ENCODE measurements at places on chromosomes 4 and X.

GRCh38 chr4:55926610-55927009 is 22.1 kb upstream of the CEP135 start:
- H3K4me1 ChIP-seq, result no peaks in the 10 kb centered on the region
- no peak for DNase-seq
- no peaks in the 10 kb centered on the region for H3K36me3 ChIP-seq
- H3K4me3 ChIP-seq, result no peak overlapping the region

DNA sequence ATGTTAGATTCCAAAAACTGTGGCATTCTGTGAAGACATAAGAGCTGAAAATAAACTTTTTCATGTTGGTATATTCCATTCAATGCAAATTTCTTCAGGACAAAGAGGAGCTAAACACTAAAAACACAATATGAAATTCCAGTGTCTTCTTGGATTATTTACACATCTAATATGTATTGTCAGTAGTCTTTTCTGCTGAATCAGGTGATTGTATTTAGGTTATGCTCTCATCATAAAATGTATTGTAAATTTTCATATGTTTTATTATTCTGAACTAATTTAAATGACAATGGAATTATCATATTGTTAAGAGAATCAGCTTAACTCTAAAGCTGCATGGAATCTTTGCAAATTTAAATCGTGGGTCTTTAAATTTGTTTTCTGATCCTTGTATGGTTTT is 526.7 kb downstream of the PDHA2 start:
- DNase-seq, result no peak
- H3K4me3 ChIP-seq, result no peak overlapping the region
- H3K36me3 ChIP-seq, result no peaks in the 10 kb centered on the region
- H3K27me3 ChIP-seq, result no peaks in the 10 kb centered on the region

DNA sequence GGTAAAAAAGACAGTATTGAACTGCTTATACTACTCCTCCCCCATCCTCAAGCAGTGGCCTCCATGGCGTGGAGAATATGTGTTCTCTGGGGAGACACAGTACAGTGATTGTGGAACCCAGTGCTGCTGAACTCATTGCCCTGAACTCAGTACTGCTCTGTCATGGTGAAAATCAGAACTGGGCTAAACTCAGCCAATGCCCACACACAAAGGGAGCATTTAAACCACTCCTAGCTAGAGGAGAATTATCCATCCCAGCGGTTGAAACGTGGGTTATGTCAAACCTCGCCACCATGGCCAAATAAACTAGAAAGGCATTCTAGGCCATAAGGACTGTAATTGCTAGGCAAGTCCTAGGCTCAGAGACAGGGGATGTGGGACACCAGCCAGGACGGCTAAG is 131.8 kb downstream of the SPOCK3 start:
- H3K4me3 ChIP-seq, result no peak overlapping the region
- no peak for DNase-seq
- no peak overlapping the region for H3K27ac ChIP-seq

DNA sequence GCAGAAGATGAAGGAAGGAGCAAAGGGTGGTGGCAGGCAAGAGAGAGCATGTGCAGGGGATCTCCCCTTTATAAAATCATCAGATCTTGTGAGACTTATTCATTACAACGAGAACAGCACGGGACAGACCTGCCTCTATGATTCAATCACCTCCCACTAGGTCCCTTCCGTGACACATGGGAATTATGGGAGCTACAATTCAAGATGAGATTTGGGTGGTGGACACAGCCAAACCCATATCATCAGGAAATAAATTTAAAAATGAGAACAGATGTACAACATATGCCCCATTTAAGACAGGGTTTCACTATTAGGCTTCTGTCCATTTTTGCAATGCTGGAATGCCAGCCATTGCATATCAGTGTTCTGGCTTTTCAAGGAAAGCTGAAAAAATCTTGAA is 346.7 kb upstream of the SLIT2 start:
- no peaks in the 10 kb centered on the region for H3K4me1 ChIP-seq
- H3K27me3 ChIP-seq, result no peaks in the 10 kb centered on the region
- no peaks in the 10 kb centered on the region for H3K36me3 ChIP-seq
- H3K4me3 ChIP-seq, result no peak overlapping the region
- no peak overlapping the region for H3K27ac ChIP-seq

DNA sequence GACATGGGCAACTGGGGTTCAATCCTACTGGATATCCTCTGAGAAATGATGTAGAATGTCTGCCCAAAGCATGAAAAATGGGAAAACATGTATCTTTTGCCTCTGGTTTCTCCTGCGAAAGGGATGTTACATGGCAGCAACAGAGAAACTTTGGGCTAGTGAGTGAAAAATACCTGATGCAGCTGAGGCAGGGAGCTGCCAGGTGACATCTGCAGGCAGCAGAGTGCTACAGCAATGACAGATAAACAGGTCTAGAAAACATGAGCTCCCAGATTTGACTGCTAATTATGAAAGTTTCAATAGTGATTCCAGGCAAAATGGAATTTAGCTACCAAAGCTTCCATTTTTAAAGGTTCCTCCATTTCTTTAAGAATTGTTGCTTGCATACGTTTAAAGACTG is 4.8 kb upstream of the CXCL1 start:
- no peak overlapping the region for H3K27ac ChIP-seq
- H3K36me3 ChIP-seq, result no peaks in the 10 kb centered on the region
- H3K4me1 ChIP-seq, result no peaks in the 10 kb centered on the region
- DNase-seq, result no peak

- no peak overlapping the region for H3K4me3 ChIP-seq
- H3K36me3 ChIP-seq, result peaks cover under 1% of the 10 kb centered on the region
These were observed 56.6 kb downstream of the BRCC3 start for GRCh38 chrX:155127940-155128339.

DNA sequence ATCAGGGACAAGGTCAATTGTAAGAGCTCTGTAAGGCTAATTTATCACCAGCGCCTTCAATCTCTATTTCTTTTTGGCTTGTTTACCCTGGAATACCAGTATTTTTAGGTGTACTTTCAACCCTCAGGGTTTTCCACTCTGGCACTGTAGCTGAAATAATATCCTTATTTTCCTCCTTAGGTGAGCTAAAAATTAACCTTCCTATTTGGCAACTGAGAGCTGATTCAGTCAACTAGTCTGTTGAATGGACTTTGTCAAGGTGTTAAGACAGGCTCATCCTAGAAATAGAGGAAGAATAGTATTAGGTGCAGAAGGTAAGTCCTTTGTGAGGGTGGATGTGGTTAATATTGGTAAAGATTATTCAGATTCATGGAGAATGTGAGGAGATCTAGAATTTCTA is 101.3 kb upstream of the BANK1 start:
- DNase-seq, result no peak
- no peak overlapping the region for H3K27ac ChIP-seq
- H3K4me3 ChIP-seq, result no peak overlapping the region
- no peaks in the 10 kb centered on the region for H3K4me1 ChIP-seq

DNA sequence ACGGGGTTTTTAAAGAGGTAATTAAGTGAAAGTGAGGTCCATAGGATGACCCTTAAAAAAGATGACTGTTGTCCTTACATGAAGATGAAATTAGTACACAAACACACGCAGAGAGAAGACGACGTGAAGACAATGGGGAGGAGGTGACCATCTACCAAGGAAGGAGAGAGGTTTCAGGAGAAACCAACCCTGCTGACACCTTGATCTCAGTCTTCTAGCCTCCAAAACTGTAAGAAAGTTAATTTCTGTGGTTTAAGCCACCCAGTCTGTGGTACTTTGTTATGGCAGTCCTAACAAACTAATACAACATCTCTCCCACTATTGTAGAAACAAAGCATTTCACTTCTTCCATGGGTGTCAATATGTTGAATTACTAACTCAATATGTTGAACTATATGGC is 139.6 kb upstream of the ATOH1 start:
- no peak overlapping the region for H3K4me3 ChIP-seq
- no peaks in the 10 kb centered on the region for H3K27me3 ChIP-seq
- no peak for DNase-seq
- H3K36me3 ChIP-seq, result no peaks in the 10 kb centered on the region

- H3K36me3 ChIP-seq, result no peaks in the 10 kb centered on the region
- peaks cover under 1% of the 10 kb centered on the region for H3K27me3 ChIP-seq
- no peak for DNase-seq
- no peak overlapping the region for H3K4me3 ChIP-seq
- H3K4me1 ChIP-seq, result no peaks in the 10 kb centered on the region
- no peak overlapping the region for H3K27ac ChIP-seq
These were observed 53.1 kb downstream of the FANCB start for GRCh38 chrX:14819769-14820168.

DNA sequence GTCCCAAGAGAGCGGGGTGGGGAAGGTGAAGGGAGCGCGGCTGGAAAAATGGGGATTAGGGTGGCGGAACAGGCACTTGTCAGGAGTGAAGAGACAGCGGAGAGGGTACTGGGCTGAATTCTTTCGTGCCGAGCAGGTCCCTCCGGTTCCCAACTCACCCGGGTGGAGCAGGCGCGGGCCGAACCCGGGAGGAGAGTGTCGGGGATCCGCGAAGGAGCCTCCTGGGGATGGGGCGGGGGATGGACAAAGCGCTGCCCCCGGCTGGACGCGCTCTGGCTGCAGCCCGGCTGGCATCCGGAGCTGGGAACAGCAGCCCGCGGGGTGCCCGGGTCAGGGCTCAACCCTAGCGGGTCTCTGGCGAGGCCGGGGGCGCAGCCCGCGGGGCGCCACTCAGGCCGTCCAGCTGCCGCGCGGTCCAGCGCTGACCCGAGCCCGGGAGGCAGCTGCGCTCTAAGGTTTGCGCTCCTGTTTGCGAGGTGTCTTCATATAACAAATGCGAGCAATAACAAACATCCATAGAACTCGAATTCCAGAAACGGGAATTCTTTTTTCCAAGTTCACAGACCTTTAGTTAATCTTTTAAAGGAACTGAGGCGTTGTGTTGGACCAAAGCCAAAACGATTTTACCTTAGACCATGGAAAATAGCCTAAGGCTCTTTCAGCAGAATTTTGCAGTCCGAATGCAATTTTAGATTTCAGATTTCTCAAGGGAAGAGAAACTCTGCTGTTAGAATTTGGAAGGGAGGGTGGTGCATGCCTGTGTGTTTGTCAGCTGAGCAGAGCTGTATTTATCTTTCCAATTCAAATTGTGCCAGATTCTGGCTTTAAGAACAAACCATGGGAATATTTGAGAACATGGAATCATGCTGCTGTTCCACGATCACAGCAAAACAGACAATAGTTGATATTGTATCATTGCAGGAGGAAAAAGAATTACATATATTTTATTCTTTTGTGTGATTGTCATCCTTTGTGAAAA is 744 bp downstream of the NPY5R start:
- peaks cover 25% of the 10 kb centered on the region for H3K27me3 ChIP-seq
- no peaks in the 10 kb centered on the region for H3K4me1 ChIP-seq
- no peak for DNase-seq
- no peaks in the 10 kb centered on the region for H3K36me3 ChIP-seq

- no peaks in the 10 kb centered on the region for H3K27me3 ChIP-seq
- no peak for DNase-seq
- H3K4me3 ChIP-seq, result no peak overlapping the region
- H3K4me1 ChIP-seq, result no peaks in the 10 kb centered on the region
These were observed 84.5 kb downstream of the CT47B1 start for GRCh38 chrX:120791013-120791643.

- peaks cover 4% of the 10 kb centered on the region for H3K36me3 ChIP-seq
- H3K4me1 ChIP-seq, result peaks cover 12% of the 10 kb centered on the region
- H3K27ac ChIP-seq, result no peak overlapping the region
- H3K4me3 ChIP-seq, result no peak overlapping the region
- no peak for DNase-seq
These were observed 77.9 kb downstream of the TBL1X start for GRCh38 chrX:9542761-9543111.

DNA sequence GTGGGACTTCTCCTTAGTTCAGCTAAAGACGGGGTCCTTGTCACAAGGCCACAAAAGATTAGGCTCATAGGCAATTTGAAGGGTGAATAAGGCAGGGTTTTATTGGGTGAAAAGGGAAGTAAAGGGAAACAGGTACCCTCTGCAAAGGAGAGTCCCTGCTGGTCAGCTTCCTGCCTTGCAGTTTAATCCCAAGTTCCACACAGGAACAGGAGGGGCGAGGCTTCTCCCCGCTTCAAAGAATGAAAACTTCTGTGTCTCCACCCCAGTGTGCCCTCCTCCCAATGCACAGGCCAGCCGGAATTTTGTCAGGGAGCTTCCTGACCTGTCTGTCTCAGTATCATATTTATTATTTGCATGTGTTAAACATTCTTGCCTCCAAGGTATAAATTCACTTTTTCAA is 37.1 kb downstream of the ITM2A start:
- no peak overlapping the region for H3K27ac ChIP-seq
- H3K4me3 ChIP-seq, result no peak overlapping the region
- no peaks in the 10 kb centered on the region for H3K27me3 ChIP-seq
- no peak for DNase-seq
- H3K36me3 ChIP-seq, result no peaks in the 10 kb centered on the region
- peaks cover 11% of the 10 kb centered on the region for H3K4me1 ChIP-seq

- peaks cover 6% of the 10 kb centered on the region for H3K4me1 ChIP-seq
- H3K4me3 ChIP-seq, result no peak overlapping the region
- H3K27me3 ChIP-seq, result no peaks in the 10 kb centered on the region
These were observed 288.8 kb downstream of the INPP4B start for GRCh38 chr4:142557239-142557801.

DNA sequence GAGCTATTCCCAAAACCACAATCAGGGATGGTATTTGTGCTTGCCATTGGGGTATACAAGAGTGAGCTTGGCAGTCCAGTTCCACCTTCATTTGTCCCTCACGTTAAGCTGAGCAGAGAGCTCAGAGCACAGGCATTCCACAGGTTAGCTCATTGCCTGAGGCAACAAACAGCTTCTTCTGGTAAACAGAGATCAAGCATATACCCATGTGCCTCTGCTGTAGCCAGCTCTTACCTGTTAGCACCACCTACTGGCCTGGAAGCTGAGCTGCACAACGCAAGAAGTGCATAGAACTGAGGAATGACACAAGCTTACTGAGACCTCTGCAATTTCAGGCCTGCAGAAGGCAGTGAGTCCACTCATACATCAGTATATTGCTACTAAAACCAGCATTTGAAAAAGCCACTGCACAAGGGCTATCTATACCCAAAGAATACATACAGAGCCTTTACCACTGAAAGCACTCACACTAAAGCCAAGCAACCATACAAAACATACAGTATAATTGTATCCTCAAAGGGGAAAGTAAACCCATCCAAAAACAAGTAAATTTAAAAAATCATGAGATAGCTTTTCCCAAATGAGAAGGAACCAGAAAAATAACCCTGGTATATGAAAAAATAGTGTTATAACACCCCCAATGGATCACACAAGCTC is 258.3 kb upstream of the GABRA2 start:
- H3K4me1 ChIP-seq, result no peaks in the 10 kb centered on the region
- no peak overlapping the region for H3K4me3 ChIP-seq
- no peak for DNase-seq
- no peaks in the 10 kb centered on the region for H3K27me3 ChIP-seq
- H3K36me3 ChIP-seq, result no peaks in the 10 kb centered on the region

DNA sequence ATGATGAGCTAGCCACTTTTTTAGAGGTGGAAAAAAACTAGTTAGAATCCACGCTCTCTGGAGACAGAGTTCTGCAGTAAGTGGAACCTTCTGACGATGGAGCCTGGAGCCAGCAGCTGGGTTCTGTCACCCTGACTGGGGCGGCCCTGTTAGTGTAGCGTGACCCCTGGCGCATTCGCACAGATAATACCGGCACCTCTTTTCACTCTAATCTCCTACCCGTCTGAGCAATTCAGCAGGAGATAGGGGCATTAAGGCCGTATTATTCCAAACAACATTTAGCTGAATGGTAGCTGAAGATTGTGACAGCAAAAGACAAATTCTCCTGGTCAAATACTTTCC is 292.6 kb downstream of the FBXO8 start:
- no peak overlapping the region for H3K4me3 ChIP-seq
- H3K4me1 ChIP-seq, result no peaks in the 10 kb centered on the region
- H3K27me3 ChIP-seq, result no peaks in the 10 kb centered on the region
- H3K36me3 ChIP-seq, result no peaks in the 10 kb centered on the region
- no peak for DNase-seq
- H3K27ac ChIP-seq, result no peak overlapping the region

All from central memory CD8-positive, alpha-beta T cell (primary cell).